ENCODE measurements at places on chromosomes 16 and 17. TPM values are rescaled to one million over a fixed set of nuclear protein-coding genes. Genes with fewer than 3 reads are reported as not detected.

DNA sequence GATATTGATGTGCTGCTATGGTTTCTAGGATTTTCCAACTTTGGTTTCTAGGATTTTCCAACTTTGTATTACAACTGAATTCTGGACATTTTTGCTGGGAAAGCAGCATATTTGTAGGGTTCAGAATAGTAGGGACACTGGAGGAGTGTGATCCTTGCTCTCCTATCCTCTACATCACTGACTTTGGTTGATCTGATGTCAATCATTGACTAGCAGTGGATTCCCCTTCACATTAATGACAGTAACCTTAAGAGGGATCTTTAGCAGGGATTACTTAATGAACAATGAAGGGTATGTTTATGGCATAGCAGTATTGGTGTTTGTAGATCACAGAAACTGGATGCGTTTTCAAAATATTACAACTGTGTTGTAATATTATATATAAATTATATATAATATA is 67.4 kb downstream of the MAP2K4 start:
- no peak for DNase-seq

GRCh38 chr17:41697122-41697962 is 8.7 kb downstream of the EIF1 start:
- peak; percentile 91 for DNase-seq

- no peak for DNase-seq
Observed at GRCh38 chr16:10519929-10520868, 60.2 kb downstream of the EMP2 start.

- no peak for DNase-seq
Observed at GRCh38 chr16:17382949-17383863, 87.6 kb downstream of the XYLT1 start.

- DNase-seq: no peak
Observed at GRCh38 chr17:82180776-82181528, 31.7 kb downstream of the CCDC57 start.

DNA sequence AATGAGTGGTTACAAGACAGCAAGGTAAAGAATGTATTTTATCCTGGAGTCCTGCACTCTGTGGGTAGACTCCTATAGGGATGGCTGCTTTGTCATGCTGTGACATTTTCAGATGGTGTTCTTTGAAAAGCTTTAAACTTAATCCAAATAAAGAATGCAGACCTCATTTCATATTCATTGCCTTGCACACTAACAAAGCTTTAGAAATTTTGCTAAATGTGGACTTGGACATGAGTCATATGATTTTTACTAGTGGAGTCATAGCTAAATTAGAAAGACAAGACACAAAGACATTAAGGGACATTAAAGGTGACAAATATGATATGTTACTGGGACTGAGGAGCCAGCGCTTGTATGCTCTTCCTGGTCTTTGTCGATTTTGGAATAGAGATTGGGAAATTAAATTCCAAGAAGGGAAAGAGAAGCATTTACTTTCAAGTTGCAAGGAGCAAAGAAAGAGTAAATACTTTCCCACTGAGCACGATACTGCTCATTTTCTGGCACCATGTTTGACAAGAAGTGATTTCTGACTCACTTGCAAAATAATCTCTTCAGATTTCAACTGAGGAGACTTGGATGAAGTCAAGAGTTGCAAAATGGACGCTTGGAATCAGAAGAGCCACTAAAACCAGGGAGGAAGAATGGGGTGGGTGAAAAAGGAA is 152.9 kb upstream of the MYOCD start:
- no peak for DNase-seq

- DNase-seq: no peak
Observed at GRCh38 chr17:55730380-55730779, 7.7 kb upstream of the TMEM100 start.

DNA sequence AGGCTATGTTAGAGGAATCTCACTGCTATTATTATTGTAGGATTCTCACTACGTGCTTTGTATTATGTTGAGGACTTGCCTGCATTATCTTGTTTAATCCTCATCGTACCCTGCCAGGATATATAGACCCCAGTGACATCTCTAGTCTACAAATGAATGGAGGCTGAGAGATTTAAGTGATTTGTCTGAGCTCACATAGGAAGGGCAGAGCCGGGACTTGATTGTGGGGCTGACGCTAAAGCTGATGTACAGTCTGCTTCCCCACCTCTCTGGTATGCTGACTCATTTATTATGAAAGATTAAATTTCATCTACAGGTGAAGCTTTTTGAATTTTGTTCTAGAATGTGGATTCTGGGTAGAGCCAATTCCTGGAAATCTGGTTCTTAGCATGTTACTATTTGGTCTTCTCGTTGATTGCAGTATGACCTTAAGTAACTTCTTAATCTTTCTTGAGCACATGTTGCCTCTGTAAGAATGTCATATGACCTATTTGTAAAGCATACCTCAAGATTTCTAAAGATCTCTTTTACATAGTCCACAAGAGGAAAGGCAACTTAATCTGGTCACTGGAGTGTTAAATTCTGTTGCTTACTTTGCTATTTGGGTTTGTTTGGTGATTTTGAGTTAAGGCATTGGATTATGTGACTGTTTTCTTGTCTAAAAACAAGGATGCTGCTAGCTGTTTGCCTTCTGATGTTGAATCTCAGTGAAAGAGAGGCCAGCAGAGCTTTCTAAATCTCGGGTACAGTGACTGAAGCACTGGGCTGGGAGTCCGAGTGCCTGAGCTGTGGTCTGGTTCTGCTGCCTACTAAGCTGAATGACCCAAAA is 12.4 kb downstream of the METTL9 start:
- no peak for DNase-seq

DNA sequence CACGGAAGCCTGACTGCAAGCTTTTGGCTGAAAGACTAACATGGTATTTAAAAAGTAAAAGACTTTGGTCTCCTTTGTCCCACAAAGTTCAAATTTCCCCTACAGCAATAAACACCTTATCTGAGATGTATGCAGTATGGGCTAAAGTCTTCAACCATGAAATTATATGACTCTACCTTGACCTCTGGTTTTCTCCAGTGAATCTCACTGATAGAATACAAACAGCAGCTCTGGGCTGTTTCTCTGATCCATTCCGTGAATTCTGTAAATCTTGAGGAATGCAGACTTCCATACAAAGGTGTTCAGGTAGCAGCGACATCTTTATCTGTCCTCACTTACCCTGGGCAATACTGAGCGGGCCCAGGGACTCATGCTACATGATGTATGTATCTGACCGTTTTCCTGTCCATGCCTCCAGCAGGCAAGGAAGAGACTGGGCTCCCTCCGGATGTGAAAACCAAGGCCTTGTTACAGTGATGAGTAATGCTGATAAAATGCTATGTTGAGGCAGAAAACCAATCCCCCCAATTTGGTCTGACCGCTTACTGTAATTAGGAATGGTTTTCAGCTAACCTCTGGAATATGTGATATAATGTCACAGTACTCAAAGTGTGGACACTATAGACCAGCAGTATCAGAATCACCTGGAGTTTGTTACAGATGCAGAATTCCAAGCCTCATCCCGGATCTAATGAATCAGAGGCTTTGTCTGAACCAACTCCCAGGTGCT is 589.8 kb downstream of the HS3ST4 start:
- no peak for DNase-seq

GRCh38 chr17:19447085-19447583 is 36.1 kb downstream of the RNF112 start:
- DNase-seq: peak; percentile 60

DNA sequence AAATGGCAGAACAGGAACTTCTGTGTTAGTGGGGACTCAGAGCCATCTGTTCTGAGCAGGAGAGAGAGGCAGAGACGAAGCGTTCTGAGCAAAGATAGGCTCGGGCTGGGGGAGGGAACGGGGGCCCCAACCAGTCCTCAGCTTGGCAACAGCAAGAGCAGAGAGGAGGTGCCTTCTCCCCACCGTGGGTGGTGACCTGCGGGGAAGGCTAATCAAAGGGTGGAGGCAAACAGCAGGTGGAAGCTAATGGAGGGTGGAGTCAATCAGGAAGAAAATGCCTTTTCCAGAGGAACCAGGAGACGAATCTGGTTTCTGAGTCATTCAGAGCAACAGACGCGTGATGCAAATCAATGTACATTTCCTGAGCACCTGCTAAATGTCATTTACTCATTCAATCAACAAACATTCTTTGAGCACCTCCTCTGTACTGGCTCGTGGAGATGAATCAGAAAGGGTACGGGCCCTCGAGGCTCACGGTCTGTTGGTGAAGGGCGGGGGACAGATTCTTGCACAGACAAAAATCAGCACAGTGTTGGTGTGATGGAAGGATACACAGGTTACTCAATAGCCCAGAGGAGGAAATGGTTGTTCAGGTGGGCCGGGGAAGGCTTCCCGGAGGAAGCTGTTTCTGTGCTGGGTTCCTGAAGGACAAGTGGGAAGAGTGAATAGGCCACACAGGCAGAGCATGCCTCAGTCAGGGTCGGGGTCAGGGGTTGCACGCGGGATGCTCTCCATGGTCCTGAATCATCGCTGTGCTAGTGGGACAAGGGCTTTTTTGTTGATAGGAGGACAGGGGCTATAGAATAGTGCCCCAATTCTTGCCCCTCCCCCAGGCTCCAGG is 5.7 kb upstream of the SPNS2 start:
- DNase-seq: no peak

DNA sequence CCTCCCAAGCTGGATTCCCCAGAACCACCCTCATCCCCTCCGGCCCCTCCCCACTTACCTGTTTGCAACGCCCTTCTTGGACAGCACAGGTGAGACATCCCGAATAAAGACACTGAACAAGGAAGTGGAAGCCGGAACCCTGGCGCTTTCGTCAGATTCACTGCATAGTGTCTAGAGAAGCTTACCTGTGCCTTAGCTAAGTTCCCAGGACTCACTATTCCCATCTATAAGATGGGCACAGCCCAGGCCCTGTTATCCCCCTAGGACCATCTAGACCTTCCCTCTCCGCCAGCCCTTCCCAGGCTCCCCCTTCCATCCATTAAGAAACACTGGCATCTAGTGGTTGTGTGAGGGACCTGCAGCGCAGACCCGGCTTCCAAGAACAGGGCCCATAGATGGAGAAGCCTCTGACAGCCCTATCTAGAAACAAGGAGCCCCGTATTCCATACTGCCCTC is 26.9 kb upstream of the RPL38 start:
- no peak for DNase-seq

GRCh38 chr17:49574323-49574781 is 1.3 kb upstream of the NXPH3 start:
- DNase-seq: no peak

GRCh38 chr16:88867581-88868246 is 1.3 kb upstream of the PABPN1L start:
- DNase-seq: no peak

- no peak for DNase-seq
Observed at GRCh38 chr17:57478478-57479250, 222.3 kb downstream of the MSI2 start.

DNA sequence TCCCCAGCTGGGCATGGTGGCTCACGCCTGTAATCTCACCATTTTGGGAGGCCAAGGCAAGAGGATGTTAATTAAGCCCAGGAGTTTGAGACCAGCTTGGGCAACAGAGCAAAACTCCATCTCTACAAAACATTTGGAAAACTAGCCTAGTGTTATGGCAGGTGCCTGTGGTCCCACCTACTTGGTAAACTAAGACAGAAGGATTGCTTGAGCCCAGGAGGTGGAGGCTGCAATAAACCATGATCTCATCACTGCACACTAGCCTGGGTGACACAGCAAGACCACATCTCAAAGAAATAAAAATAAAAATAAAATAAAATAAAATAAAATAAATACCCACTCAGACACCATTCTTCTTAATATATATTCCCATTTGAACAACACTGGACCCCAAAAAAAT is 32.0 kb downstream of the EMP2 start:
- no peak for DNase-seq

DNA sequence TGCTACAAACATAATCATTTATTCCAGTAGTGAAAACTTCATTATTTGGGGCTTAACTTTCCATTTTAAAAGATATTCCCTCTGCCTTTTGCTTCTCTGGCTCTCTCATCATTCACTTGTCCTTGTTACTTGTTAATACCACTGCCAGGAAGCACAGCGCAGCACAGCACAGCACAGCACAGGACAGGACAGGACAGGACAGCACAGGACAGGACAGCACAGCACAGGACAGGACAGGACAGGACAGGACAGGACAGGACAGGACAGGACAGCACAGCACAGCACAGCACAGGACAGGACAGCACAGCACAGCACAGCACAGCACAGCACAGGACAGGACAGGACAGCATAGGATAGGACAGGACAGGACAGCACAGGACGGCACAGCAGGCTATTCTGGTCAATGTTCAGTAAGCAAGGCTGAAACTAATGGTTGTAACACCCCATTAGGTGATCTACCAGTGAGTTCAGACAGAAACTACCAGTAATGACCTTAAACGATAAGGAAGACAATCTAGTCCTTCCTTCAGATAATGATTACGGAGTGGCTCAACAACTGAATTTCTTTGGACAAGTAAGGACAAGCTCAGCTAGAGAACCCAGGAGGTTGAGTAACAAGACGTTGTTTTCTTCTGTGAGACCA is 31.9 kb downstream of the COG1 start:
- DNase-seq: no peak

GRCh38 chr16:29662729-29663015 is 375 bp upstream of the SPN start:
- DNase-seq: no peak

The ELOB gene
- 393 TPM for total RNA-seq

The ABAT gene
- 0.55 TPM for total RNA-seq

The ABCA3 gene
- 11.7 TPM for total RNA-seq

The GFAP gene
- total RNA-seq: not detected

The MLLT6 gene
- total RNA-seq: 56.5 TPM

The GALK1 gene
- 8.7 TPM for total RNA-seq
